PC-3 (cell line): ENCODE measurements at places on chromosomes 11 and 22. TPM values are rescaled to one million over a fixed set of nuclear protein-coding genes. Genes with fewer than 3 reads are reported as not detected.
A peak's percentile ranks its signal among the peaks of the same experiment; 100 is the strongest.

- DNase-seq: no peak
Observed at GRCh38 chr11:125001079-125001778, 47.2 kb downstream of the CCDC15 start.

DNA sequence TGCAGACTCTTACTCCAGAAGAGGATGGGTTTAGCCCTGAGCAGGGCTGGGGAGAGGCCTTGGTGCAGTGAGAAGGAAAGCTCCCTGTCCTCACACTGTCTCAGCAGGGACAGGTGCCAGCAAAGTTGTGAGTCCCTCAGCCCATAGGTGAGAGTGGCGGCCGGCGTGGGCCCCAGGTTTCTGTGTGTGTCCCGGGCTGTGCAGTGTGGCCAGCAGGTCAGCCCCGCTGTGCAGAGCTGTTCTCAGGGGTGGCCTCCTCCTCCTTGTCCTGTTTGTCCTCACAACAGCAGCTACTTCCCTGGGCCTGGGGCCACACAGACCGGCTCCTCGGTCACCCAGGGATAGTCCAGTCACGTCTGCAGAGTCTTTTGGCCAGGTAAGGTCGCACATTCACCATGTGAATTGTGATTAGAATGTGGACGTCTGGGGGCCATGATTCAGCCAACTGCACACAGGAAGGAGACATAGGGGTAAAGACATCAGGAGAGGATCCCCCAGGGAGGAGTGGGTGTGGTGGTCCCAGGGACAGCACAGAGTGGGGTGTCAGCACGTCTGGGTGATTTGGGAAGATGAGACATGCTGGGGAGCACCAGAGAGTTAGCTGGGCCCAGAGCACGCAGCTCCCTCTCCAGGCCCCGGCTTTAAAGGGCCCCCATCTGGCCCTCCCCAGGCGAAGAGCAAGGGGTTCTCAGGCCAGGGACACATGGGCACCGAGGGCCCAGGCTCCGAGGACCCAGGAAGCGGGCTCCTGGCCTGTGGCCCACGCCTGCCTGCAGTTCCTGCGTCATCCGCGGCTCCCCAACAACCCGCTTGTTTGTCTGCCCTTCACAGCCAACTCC is 81.6 kb downstream of the MYEOV start:
- DNase-seq: no peak

Gene KBTBD3
- total RNA-seq: 2.0 and 3.9 TPM in 2 replicates

Gene TRIM22
- total RNA-seq: not detected in 2 replicates

Gene CEND1
- not detected in 2 replicates for total RNA-seq

DNA sequence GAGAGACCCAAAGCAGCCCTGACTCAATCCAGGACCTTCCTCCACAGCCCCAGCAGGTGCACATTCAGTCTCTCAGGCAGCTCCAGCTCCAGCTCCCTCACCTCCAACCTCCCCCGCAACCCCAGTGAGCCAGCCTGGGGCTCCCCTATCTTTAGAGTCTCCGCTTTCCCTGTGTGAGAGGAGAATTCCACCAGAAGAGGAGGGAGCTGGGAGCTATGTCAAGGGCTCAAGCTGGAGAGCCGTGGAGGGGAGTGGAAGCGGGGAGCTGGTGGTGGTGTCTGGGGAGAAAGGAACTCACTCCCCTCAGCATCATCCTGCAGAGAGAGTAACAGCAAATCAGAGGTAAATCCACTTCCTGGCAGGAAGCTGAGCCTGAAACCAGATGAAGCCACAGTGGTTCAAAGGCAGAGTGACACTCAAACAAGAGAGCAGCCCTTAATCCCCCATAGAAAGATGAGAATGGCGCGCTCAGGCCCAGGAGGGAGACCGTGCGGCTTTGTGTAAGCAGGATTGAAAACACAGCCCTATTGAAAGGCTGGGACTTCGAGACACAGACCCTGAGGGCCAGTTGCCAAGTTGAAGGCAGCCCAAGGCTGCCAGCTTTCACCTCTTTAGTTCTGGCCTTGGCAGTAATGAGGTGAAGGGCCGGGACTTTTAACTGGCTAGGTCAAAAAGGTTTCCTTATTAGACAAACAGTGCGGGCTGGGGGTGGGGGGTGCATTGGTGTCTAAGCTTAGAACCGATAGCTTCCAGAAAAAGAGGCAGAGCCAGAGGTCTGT is 21.4 kb upstream of the CDON start:
- no peak for DNase-seq

Gene VPREB1
- not detected in 2 replicates for total RNA-seq

Gene TRIM29
- total RNA-seq: 31.8 and 38.5 TPM in 2 replicates

Gene C22orf31
- not detected in 2 replicates for total RNA-seq

Gene CCDC83
- 0.22 TPM in 1 of 2 replicates, not detected in the other for total RNA-seq

GRCh38 chr11:102177126-102177525 is 66.9 kb downstream of the YAP1 start:
- peak; percentile 37 for DNase-seq

DNA sequence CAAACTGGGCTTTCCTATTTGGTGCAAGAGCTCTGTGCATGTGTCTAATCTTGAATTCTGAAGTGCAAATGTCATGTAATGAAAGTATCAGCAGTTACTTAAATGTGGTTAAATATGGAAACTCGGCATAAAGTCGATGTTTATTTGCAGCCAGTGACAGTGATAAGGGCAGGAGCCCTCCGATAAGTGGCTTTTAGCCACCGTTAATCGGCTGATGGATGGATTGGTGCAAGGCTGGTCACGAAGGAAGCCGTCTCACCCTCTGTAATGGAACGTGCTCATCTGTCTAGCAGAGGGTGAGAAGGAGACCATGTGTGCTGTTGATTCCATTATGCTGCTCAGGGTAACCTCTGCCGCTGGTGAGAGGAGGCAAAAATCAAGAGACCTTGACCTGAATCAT is 121.8 kb upstream of the PAX6 start:
- DNase-seq: no peak

DNA sequence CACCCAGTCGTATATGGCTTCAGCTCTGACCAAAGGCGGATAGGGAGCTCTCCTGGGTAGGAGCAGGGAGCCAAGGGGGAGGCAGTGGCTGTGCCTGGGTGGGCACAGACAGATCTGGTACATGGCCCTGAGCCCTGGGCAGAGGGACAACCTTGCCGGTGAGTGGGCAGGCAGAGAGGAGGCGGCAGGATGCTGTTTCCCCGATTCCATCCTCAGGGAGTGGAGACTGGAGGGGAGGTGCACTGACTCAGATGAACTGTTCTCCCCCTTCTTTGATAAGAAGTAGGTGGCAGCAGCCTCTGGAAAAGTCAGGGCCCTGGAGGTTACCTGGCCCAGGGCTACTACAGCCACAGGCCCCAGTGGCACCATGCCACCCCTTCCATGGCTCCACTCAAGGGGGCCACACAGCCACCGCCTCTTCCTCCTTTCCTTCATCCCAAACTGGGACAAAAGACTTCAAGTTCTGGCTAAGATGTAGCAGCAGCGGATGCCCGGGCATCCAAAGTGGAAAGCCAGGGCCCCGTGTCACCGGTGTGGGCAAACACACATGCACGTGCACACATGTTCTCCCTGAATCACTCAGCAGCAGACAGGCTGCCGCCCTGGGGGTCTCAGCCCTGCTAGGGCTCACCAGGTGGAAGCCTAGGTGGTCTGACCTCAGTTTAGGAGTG is 13.4 kb downstream of the CXCR5 start:
- DNase-seq: no peak

Gene GRAMD1B
- total RNA-seq: 82.1 and 110 TPM in 2 replicates

Gene IL17REL
- 0.04 TPM in 1 of 2 replicates, not detected in the other for total RNA-seq

Gene DNAJB7
- total RNA-seq: not detected in 2 replicates

DNA sequence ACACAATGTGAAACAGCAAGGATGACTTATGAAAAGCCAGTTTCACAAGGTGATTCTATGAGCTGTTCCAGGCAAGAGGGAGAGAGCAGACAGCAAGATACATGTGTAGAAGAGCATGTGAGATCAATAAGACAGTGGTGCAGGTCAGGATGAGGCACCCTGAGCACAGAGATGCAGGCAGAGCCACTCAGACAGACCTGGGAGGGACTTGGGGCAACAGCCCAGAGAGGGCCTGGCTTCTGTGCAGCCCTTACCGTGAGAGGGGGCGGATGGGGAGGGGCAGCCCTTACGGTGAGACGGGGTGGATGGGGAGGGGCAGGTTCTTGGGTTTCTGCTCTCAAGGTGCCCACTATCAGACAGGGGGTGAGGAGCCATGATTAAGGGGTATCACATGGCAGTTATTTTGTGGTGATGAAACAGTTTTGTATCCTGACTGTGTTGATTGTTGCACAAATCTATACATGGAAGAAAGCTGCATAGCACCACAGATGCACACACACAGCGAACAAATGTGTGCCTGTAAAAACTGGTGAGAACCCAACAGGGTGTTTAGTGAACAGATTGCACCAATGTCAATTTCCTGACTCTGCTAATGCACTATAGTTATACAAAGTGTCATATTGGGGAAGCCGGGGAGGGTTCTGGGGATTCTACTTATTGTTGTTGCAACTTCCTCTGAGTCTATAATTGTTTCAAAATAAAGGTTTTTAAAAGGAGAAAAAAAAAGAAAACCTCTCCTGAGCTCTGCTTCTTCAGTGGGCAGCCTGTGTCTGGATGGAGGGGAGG is 5.2 kb upstream of the C22orf42 start:
- DNase-seq: no peak

DNA sequence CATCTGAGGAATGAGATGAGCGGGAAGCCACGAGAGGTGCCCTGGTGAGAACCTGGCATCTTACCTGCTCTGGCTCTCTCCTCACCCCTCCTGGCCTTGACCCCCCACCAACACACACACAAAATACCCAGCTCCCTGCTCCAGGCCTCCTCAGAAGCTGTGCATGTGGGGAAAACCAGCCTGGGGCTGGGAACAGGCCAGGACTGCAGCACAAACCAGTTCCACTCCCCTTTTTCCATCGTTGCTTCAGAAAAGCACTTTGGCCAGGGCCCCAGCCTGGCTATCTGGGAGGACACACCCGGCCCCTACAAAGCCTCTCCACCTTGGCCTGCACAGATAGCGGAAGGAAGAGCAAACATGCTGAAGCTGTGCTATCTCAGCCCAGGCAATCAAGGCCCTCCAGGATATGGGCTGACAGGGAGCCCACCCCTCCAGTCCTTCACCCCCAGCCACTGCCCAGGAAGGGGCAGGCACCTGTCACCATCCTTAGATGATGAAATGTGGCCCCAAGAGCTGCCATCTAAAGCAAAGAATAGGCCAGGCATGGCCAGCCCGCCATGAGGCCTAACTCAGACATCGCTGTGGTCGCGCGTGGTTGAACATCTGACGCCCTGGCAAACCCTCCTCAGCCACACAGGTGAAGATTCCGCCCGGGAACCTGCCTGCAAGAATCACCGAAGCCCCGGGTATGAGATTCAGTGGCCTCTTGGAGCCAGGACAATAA is 35.4 kb downstream of the PISD start:
- no peak for DNase-seq

GRCh38 chr11:68038226-68038717 is 553 bp upstream of the TCIRG1 start:
- no peak for DNase-seq

- DNase-seq: peak; percentile 11
Observed at GRCh38 chr11:41175304-41175972, 284.0 kb downstream of the LRRC4C start.

Gene F2
- total RNA-seq: not detected in 2 replicates

Gene TRIM49
- not detected in 2 replicates for total RNA-seq

Gene KCNE3
- 0.58 and 0.73 TPM in 2 replicates for total RNA-seq

DNA sequence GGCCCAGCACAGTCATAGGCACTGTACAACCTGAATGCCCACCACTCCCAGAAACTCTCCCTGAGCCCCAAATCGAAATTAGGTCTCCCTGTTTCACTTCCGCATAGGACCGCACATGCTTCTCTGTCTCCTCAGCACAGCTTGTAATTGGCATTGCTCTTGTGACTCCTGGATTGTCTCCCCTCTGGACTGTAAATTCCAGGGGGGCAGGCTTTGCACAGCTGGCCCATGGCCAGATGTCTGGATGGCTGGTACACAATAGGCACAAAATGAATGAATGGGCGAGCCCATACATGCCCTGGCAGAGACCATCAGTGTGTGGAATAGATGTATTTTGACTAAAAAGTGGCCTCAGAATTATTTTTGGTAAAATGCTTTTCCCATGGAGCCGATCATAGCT is 63.3 kb upstream of the PHF21B start:
- no peak for DNase-seq

GRCh38 chr11:82776377-82776776 is 42.7 kb upstream of the FAM181B start:
- DNase-seq: peak; percentile 63

GRCh38 chr11:22458161-22458560 is 120.0 kb downstream of the SLC17A6 start:
- DNase-seq: no peak

Gene ASCL3
- not detected in 2 replicates for total RNA-seq

DNA sequence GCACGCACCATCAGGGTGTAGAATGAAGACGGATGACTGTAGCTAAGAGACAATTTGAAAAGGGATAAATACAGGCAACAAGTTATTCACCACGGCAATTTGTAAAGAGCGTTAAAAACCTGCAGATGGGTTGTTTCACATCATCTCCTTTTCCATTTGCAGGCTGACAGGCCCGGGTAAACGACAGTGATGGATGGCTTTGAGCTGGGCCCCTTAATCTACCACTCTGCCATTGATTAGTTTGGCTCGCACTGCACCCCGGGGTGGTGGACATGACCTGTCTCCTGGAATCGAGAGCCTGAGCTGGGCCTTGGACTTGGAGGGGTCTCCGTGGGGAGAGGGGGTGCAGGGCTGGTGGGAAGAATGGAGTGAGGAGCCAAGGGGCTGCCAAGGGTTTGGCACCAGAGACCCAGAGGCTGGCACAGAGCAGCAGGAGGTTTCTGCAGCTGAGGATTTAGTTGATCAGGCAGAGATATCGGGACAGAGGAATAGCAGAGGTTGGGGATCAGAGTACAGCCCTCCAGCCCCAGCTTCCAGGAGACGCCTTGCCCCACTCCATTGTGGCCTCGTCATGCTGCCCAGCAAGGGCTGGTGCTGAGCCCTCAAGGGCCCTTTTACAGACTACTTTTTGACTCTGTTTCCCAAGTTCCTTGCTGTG is 110.6 kb upstream of the NECTIN1 start:
- no peak for DNase-seq

Gene CDC45
- 70.9 and 77.1 TPM in 2 replicates for total RNA-seq

Gene OMP
- not detected in 2 replicates for total RNA-seq

Gene SPDYC
- not detected in 2 replicates for total RNA-seq

- DNase-seq: no peak
Observed at GRCh38 chr22:25449781-25450317, 114.6 kb upstream of the GRK3 start.

DNA sequence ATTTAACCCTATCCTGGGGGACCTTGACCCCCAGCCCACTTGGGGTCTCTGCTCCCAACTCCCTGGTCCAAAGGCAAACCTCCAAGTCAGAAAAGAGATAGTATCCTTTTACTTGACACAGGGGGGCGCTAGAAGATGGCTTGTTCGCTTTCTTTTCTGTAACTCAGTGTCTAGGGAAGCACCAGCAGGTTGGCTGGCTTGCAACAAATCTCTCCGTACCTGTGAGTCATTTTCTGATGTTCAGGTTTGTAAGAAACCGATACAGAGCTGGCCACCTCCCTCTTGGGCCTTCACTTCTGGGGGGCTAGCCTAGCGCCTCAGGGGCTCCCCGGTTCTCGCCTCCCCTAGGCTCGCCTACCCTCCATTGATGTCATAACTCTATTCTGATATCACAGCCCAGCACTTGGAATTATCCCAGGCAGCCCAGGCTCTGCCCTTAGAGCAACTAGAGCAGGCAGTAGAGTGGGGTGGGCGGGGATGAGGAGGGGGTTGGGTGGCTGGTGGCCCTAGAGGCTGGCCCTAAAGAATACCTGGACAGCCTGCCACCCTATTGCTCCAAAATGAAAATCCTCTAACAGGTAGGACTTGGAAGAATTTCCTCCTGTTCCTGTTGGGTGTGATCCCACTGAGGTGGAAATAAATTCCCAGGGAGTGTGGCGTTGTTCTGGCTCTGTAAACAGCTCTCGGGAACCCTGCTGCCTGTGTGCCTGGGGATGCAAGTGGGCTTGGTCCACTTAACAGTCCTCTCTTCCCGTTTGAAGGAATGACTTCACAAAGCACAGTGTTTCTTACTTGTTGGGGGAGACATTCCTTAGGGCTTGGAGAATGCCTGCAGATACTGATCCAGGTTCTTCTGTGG is 69.4 kb downstream of the OSBP2 start:
- DNase-seq: peak; percentile 85
